ENCODE measurements at places on chromosomes 5 and 9. TPM values are rescaled to one million over a fixed set of nuclear protein-coding genes. Genes with fewer than 3 reads are reported as not detected.

Gene LCN1
- polyA plus RNA-seq: not detected

Gene CNTRL
- polyA plus RNA-seq: 7.7 TPM

Gene CSF2
- not detected for polyA plus RNA-seq

Gene NDOR1
- polyA plus RNA-seq: 25.4 TPM

Gene SLC46A2
- polyA plus RNA-seq: not detected

Gene GRXCR2
- not detected for polyA plus RNA-seq

Gene C9orf153
- 0.42 TPM for polyA plus RNA-seq

Gene SPATA31D4
- 0.04 TPM for polyA plus RNA-seq

Gene SLC22A4
- polyA plus RNA-seq: 0.92 TPM

Gene LCN12
- 9.0 TPM for polyA plus RNA-seq

Gene NR4A3
- 3.8 TPM for polyA plus RNA-seq

Gene FSD1L
- polyA plus RNA-seq: 1.4 TPM

Gene ECM2
- polyA plus RNA-seq: 2.0 TPM

Gene BTNL3
- polyA plus RNA-seq: not detected

Gene PCDHA7
- polyA plus RNA-seq: 0.96 TPM

Gene DPM2
- 56.8 TPM for polyA plus RNA-seq

Gene FOXD4L5
- 0.04 TPM for polyA plus RNA-seq

Gene GFPT2
- polyA plus RNA-seq: 5.3 TPM

Gene PAIP2
- 57.4 TPM for polyA plus RNA-seq

Gene FAXDC2
- polyA plus RNA-seq: 3.6 TPM

Gene SEC61B
- polyA plus RNA-seq: 251 TPM

Gene ACTBL2
- polyA plus RNA-seq: not detected

Gene PKD2L2
- polyA plus RNA-seq: not detected

Gene MGAT4B
- polyA plus RNA-seq: 65.4 TPM

Gene SLC6A19
- polyA plus RNA-seq: 3.9 TPM

Gene PCDHGA9
- 1.3 TPM for polyA plus RNA-seq

Gene SOX30
- 0.05 TPM for polyA plus RNA-seq

Gene EQTN
- polyA plus RNA-seq: 0.30 TPM

Gene RAB14
- polyA plus RNA-seq: 9.2 TPM

Gene ELAVL2
- polyA plus RNA-seq: not detected

Gene FOXD4L4
- polyA plus RNA-seq: 0.07 TPM

Gene RETREG1
- polyA plus RNA-seq: 9.2 TPM

Gene GPR151
- polyA plus RNA-seq: not detected

Gene SCGB3A2
- polyA plus RNA-seq: not detected

Gene GLIPR2
- 8.2 TPM for polyA plus RNA-seq

Gene CDKN2B-AS1
- polyA plus RNA-seq: not detected

Gene FAM151B
- polyA plus RNA-seq: 1.2 TPM

Gene FABP6
- not detected for polyA plus RNA-seq

Gene SLC25A2
- not detected for polyA plus RNA-seq

Gene TTC23L
- polyA plus RNA-seq: 0.66 TPM

Gene PTGER4
- polyA plus RNA-seq: 4.7 TPM

Gene LCN15
- polyA plus RNA-seq: not detected

Gene TPRN
- 66.5 TPM for polyA plus RNA-seq

Gene SOHLH1
- 0.31 TPM for polyA plus RNA-seq

Gene NKD2
- 18.6 TPM for polyA plus RNA-seq

Gene IL17B
- not detected for polyA plus RNA-seq

Gene GABRA6
- not detected for polyA plus RNA-seq

Gene IL33
- polyA plus RNA-seq: 4.8 TPM

Gene LRRC14B
- polyA plus RNA-seq: not detected

Gene SMAD5
- 8.8 TPM for polyA plus RNA-seq

Gene ADAMTS19
- polyA plus RNA-seq: 0.04 TPM

Gene PTGES2
- polyA plus RNA-seq: 78.5 TPM

Gene ITGA2
- 0.30 TPM for polyA plus RNA-seq

Gene GPRIN1
- 0.72 TPM for polyA plus RNA-seq

Gene PCDHA1
- 0.04 TPM for polyA plus RNA-seq

Gene QRFP
- not detected for polyA plus RNA-seq
